ENCODE measurements at places on chromosomes 6 and 20.

DNA sequence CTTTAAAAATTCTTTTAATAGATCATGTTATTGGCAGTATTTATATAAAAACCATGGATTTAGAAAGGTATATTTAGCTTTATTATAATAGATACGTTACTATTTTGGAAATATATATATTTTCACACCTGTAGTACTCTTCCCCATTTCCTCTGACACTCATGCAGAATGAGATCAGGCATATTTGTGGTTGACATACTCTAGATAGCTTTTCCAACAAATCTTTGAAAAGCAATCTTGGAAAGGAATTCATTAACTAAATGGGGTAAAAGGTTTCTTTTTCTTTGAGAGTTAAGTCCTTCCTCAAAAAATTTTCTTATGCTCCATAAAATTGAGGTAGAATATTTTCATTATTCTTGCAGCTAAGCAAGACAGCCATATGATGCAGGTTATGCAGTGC is 14.5 kb downstream of the ASF1A start:
- no peak for DNase-seq

DNA sequence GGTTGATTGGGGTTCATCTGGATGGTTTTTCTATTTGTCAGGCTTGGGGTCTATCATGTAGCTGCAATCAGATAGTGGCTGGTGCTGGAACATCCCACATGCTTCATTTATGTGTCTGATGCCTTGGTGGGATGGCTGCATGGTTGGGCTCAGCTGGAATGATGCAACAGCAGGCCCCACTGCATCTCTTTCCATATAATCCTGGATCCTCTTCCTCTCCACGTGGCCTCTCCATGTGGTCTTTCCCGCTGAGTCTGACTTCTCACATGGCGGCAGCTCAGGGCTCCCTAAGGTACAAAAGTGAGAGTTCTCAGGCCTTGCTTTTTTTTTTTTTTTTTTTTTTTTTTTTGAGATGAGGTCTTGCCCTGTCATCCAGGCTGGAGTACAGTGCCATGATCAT is 65.0 kb upstream of the SUPT3H start:
- no peak for DNase-seq

DNA sequence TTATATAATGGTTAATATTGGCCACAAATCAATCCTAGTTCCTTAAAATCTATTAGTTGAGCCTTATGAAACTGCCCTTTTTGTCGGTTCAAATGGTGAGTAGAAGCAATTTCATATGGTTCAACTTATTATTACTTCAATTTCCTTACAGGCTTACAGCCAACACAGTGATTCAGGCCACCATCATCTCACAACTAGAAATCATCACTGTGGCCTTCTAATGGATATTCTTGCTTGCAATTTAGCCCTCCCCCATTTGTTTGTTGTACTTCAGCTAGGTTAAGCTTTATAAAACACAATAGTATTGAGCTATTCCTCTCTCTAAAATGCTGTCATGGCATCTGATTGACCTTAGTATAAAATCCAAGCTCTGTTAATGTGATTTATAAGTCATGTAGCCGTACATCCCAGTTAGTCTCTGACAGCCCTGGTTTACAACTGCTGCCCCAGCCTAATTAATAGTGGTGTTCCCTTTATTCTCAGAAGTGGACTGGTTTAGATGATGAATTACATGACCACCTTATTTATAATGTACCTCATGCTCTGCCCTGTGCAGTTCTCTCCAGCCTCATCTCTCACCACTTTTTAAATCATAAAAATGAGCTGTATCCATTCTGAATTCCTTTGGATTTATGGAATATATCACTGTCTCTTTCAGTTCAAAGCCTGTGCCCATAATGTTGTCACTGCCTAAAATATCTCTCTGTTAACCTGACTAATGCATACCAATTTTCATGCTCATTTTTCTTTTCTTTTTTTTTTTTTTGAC is 36.7 kb downstream of the LAMA2 start:
- no peak for DNase-seq

DNA sequence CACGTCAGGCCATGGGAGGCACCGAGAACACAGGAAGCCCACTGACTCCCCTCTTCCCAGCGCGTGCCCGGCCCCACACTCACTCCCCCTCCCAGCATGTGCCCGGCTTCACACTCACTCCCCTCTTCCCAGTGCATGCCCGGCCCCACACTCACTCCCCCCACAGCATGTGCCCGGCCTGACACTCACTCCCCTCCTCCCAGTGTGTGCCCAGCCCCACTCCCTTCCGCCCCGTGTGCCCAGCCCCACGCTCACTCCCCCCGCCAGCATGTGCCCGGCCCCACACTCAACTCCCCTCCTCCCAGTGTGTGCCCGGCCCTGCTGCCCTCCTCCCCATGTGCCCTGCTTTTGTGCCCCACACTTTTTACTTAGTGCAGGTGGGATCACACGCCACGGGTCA is 9.7 kb downstream of the RTEL1 start:
- no peak for DNase-seq

DNA sequence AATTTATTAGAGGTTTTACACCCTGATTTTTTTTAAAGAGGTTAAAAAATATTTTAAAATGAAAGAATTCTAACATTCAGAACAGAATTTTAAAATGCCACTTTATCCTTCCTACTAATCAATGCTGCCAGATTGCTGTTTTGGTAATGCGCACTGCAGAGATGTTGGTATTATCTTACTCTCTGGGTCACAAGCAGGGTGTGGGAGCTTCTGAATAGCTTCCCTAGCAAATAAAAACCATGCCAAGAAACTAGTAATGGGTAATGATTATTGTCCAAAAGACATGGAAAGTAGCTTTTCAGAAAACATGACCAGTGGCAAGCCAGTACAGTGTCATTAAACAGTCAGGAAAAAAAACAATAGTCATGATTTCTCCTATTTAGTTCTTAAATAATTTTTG is 205.4 kb downstream of the TPBG start:
- no peak for DNase-seq

DNA sequence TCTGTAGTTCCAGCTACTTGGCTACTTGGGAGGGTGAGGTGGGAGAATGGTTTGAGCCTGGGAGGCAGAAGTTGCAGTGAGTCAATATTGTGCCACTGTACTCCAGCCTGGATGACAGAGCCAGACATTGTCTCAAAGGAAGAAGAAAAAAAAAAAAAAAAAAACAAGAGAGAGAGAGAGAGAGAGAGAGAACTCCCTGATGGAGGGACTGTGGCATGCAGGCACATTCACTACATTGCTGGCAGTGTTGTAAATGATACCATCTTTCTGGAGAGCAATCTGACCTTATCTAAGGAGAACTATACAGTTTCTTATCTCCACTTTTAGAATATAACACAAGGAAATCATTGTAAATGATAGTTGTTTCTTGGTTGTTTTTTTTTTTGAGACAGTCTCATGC is 85.1 kb downstream of the MDN1 start:
- no peak for DNase-seq

DNA sequence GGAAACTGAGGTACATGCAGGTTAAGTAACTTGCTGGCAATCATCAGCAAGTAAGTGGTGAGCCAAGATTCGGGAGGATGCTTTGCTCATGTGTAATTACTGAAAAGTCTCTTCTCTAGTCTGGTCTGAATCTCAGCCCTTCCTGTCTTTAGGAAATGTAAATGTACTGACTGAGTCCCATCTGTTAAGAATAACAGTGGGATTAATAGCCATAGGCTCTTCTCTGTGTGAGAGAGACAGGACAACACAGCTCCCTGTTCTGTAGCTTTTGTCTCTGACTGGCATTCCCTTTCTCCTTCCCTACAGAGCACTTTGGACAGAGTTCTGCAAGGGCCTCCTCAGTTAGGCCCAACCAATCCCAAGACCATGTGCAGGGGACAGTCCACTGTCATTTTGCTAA is 131.3 kb upstream of the OGFRL1 start:
- peak; percentile 8 for DNase-seq

- DNase-seq: no peak
Measured at GRCh38 chr6:22302838-22303237, 6.0 kb upstream of the PRL start.

Measured in neural progenitor cell (in vitro differentiated cells).